ENCODE measurements at places on chromosomes 3 and 15.
A peak's percentile ranks its signal among the peaks of the same experiment; 100 is the strongest.

DNA sequence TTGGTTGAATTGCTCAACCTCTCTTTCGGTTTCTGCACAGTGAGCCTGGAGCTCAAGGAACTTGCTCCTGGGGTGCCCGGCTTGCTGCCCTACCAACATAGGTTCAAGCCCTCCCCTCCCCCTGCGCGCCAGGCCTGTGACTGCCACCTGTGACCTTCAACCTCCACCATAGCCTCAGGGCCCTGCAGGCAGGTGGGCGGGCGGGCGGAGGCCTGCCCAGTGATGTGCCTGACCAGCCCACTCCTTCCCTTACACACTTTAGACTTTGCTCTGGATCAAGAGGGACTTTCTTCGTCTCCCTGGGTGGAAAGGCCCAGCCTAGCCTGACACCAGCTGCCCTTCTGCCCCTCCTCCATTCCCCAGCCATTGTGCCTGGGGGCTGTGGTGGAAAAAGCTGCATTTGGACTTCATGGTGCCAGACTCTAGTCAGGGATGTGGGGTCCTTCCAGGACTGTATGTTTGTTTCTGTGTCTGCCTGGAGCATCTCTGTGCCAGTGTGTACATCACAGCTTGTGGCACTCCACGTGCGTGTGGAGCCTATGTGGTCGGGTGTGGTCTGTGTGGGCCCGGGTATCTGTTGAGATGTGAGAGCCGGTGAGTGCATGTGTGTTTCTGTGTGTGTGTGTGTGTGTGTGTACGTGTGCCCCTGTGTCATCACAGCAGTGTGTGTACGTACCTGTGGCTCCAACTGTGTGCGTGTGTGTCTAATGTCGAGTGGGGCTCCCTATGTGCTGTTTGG lies 9.5 kb downstream of the PRKCD start:
- DNase-seq = no peak

- no peak for DNase-seq
Measured at GRCh38 chr15:35874260-35874905, 328.4 kb upstream of the DPH6 start.

DNA sequence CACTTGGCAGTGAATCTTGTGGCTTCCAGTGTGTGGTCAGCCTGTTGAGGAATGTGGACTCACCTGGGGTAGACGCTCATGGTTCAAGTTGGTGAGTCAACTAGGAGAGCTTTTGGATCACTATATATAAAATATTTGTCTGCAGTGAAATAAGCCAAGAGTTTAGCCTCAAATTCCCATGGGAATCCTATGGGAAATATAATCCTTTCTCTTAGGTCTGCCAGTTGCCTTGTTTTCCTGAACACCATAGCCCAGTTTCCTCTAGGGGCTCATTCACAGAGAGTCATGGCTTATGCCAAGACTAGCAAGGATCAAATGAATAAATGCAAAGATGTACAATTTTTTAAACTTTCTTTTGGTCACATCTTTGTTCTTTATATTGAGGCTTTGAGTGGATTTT lies 100.1 kb upstream of the NPHP3 start:
- no peak for DNase-seq

- no peak for DNase-seq
Measured at GRCh38 chr15:55879181-55879580, 114.2 kb downstream of the NEDD4 start.

DNA sequence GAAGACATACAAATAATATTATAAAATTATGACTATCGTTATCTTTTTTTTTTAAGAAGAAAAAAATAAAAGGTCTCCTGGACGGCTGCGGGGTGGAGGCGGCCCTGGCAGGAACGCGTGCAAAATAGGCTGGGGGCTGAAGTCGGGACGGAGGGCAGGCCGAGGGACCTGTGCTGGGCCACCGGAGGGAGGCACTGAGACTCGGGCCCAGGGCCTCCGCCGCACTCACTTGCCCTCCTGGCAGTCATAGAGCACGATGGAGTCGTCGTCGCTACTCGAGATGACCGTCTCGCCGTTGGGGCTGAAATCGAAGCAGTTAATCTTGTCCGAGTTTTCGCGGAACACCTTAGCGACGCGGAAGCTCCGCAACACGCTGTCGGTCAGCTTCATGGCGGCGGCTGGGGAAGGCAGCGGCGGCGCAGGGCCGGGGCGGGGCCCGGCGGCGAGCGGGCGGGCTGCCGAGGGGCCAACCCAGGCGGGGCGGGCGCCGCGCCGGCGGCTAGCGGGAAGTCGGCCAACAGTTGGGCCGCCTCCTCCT lies 408 bp downstream of the WDR82 start:
- no peak for DNase-seq

- no peak for DNase-seq
Measured at GRCh38 chr15:71815301-71815700, 4.9 kb downstream of the NR2E3 start.

DNA sequence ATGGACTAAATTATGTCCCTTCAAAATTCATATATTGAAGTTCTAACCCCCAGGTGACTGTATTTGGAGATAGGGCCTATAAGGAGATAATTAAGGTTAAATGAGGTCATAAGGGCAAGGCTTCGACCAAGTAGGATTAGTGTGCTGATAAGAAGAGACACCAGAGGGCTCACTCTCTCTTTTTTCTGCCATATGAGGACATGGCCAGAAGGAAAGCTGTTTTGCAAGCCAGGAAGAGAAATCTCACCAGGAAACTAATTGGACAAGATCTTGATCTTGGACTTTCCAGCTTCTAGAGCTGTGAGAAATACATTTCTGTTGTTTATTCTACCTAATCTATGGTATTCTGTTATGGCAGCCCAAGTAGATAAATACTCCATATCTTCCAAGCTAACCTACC lies 503.6 kb upstream of the NAALADL2 start:
- no peak for DNase-seq

GRCh38 chr3:191901741-191902140 lies 440.8 kb downstream of the PYDC2 start:
- DNase-seq = no peak

- DNase-seq = no peak
Measured at GRCh38 chr15:52567871-52568600, 794 bp downstream of the ARPP19 start.

- no peak for DNase-seq
Measured at GRCh38 chr15:27831384-27832236, 267.5 kb downstream of the OCA2 start.

DNA sequence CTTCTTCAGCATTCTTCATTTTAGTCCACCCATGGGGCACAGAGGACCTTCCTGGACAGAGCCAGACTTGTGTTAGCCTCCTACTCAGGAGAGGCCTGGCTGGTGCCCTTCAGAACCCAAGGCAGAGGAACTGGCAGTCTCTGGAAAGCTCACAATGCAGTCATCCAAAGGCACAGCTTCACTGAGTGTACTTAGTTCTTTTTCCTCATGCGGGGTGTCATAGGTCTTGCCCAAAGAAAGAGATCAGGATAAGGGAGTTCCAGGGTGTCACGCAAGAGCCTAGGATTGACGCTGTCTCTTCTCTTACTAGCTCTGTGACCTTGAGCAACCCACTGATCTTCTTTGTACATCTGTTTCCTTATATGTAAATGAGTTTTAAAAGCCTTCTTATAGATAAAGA lies 58.7 kb downstream of the CD200 start:
- no peak for DNase-seq

GRCh38 chr3:73542136-73542535 lies 82.6 kb downstream of the PDZRN3 start:
- no peak for DNase-seq

DNA sequence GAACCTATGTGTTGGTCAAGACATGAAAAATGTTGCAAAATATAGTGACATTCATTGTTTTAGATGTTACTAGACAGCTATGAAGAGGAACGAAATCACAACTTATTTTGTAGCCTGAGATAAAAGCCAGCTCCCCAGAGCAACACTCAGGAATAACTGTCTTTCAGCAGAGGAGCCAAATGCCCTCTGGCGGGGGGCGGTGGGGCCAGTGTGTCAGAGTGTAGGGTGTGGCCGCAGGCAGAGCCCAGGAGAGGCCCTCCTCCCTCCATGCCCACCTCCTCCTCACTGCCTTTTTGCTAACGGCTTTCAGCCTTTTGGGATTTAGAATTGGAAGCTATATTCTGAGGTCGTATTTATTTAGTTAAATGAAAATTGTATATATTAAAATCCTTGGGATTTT lies 16.9 kb downstream of the APOD start:
- no peak for DNase-seq

GRCh38 chr3:15942462-15942861 lies 144.7 kb upstream of the ANKRD28 start:
- no peak for DNase-seq

- no peak for DNase-seq
Measured at GRCh38 chr3:42290966-42291714, 25.2 kb upstream of the CCK start.

DNA sequence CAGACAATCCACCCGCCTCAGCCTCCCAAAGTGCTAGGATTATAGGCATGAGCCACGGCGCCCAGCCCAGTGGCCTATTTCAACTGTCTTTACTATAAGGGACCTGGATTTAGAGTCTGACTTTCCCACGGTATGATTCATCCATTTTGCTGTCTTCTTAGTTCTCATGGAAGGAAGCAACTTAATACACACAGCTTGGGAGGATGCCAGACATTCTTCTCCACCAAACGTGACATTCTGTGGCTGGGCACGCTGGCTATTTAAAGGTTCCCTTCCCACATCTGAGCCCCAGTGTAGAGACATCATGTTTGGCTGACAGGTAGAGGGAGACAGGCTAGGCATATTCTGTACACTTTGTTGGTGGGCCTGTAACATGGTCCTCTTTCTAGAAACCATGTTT lies 26.2 kb downstream of the FAM43A start:
- no peak for DNase-seq

- DNase-seq = no peak
Measured at GRCh38 chr15:94478763-94479162, 247.4 kb downstream of the MCTP2 start.

GRCh38 chr3:126394179-126394976 lies at the start of gene CFAP100:
TSS of gene CFAP100 (plus strand) at chr3:126394909. CDS start at chr3:126396001, 1,092 bp downstream.
- DNase-seq = no peak

- no peak for DNase-seq
Measured at GRCh38 chr3:22606938-22607337, 596.2 kb upstream of the UBE2E2 start.

- no peak for DNase-seq
Measured at GRCh38 chr3:81375921-81376320, 385.5 kb downstream of the GBE1 start.

DNA sequence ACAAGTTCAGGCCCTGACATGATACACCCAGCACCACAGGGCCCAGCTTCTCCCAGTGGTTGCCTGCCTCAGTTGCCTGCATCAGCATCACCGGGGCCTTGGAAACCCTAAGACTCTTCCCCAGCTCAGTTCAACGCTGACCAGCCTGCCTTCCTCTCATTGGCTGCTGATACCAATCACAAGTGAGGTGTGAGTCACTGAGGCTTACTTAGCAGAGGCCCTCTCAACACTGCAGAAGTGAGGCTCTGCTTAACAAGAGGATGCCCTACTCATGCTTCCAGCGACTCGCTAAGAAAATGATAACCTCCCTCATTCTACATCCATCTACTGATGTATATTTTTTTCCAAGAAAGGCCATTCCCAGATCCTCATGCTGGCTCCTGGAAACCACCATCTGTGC lies 151.9 kb downstream of the ADAMTS17 start:
- no peak for DNase-seq

DNA sequence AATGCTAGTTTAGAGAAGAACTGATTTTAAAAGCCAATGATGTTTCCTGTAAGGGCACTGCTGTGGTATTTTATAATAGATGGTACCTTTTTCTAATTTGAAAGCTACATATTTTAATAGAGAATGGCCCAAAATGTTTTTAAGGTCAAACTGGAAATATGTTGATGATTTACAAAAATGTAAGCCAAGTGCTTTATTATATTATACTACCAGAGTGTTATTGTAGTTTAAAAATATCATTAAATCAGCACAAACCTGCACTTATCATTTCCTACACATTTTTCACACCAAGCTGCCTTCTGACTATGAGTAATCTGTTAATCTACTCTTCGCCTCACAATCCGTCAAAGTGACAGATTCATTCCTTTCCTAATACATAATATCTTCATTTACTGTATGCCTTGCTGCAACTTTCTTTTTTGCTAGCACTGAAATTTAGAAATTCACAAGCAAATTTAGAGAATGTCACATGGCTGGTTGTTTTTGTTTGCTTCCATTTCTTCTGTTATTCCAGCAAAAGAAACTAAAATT lies 126.4 kb upstream of the FAM3D start:
- no peak for DNase-seq

DNA sequence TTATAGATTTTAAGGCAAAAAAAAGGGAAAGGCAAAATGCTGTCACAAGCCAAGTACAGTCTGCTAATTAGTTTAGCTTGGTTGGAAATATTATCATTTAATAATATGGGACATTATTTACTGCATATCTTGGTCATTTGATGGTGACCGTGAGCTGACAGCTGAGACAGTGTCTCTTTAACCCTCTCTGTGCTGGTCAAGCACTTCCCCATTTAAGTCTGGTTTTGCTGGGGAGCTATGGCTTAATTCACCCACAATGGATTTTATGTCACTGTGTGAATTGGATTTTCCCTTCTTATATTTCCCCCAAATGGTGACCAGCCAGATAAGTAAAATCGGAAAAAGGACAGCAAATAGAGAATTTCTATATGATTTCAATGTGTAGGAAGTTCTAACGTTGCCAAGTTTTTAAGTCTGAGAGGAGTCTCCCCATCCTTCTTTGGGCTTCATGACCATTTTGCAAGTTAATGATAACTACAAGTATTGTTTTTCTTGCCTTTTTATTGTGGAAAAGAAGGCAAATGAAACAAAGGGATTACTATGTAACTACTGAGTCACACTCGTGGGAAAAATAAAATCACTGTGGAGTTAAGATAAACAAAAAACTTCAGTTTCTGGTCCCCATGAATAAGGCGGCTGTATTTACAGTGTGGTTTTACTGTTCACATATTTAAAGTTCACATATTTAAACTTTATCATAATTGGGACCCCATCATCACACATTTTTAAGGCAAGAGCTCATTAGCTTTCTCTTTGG lies 373.5 kb downstream of the NR2F2 start:
- DNase-seq = no peak

DNA sequence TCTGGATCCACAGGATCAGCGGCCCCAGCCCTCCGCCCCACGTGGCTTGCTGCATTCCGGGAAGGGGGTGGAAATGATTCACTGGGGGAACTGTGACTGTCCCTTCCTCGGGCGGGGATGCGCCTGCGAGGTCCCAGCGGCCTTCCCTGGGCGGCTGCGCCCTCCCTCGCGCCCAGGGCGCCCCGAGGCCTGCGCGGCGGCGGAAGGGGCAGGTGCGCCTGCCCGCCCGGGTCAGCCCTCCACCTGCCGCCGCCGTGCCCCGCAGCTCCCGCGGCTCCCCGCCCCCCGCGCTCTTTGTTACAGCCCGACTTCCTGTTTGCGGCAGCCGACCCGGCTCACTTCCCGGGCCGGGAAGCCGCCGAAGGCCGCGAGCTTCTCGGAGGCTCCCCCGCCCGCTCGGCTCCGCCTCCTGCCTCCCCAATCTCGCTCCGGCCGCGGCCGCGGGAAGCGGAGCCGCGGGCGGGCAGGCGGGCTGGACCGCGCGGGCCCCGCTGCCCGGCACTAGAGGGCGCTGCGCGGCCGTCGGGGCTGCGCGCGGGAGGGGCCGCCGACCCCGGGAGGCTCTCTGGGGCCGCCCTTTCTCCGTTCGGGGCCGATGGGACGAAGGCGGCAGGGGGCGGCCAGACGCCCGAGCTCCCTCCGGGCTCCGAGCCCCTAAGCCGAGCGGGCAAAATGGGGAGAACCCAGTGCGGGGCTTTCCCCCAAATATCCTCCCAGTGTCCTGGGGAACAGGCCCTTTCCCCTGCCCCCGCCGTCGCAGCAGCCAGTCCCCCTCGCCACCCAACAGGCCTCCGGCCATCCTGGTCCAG lies 11.5 kb upstream of the CHAC1 start:
- peak; percentile 30 for DNase-seq

GRCh38 chr3:42080453-42080872 lies 10.7 kb upstream of the TRAK1 start:
- DNase-seq = no peak

GRCh38 chr3:131582438-131582837 lies 79.7 kb upstream of the MRPL3 start:
- DNase-seq = no peak
